ENCODE measurements at places on chromosomes 12 and 14.

- no peak for DNase-seq
Measured at GRCh38 chr12:49932533-49933130, 17.9 kb upstream of the AQP2 start.

DNA sequence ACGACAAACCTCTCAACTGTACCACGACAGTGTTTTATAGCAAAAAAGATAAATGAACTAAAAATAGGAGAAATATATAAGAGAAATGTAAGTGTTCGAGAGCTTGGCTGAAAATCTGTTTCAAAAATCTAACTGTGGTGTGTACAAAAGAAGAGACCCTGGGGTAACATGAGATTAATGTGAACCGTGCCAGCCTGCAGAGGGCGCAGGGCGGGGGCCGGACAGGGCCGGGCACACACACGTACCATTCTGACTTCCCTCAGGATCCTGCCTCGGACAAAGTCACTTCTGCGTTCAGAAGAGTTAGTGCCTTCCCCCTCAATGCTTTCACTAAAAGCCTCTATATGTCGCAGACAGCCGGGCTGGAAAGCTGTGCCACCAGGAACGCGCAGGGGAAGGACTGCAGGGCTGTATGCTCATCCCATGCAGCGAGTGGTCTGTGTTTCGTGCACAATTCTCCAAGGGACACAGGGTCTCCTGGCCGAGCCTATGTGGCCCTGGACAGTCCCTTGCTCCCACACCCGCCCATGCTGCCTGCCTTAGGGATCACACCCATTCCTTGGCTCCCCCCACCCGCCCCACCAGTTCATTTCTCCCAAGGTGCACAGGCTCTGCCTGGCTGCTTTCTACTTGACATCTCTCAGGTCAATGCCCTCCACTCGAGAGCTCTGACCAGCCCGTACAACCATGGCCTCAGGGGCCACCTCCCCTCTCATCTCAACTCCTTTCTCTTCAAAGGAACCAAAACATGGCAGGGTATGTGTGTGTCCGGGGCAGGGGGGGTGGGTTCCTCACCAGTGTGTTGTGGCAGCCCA lies 8.5 kb downstream of the CDCA4 start:
- no peak for DNase-seq

- DNase-seq = no peak
Measured at GRCh38 chr14:95544588-95544987, 9.7 kb downstream of the GLRX5 start.

GRCh38 chr12:115973066-115973465 lies 304.4 kb downstream of the MED13L start:
- no peak for DNase-seq

DNA sequence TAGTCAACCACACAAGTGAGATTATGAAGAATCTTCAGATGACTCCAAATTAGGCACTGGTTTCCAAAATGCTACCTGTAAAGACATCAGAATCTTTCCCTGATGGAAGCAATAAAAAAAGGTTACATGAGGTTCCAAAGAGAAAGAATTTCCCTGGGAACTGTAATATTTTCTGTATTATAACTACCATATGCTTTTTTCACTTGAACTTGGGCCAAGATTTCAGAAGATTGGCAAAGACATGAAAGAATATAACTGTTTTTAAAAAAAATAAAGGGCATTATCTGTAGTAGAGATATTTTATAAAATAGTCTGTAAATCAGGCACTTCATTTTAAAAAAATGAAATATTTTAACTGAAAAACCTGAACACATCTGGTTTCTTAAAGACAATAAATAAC lies 12.9 kb downstream of the HECTD1 start:
- DNase-seq = no peak

- DNase-seq = no peak
Measured at GRCh38 chr12:6198985-6199530, 1.1 kb upstream of the CD9 start.

GRCh38 chr12:3305904-3306619 lies 184.9 kb upstream of the PRMT8 start:
- DNase-seq = no peak

DNA sequence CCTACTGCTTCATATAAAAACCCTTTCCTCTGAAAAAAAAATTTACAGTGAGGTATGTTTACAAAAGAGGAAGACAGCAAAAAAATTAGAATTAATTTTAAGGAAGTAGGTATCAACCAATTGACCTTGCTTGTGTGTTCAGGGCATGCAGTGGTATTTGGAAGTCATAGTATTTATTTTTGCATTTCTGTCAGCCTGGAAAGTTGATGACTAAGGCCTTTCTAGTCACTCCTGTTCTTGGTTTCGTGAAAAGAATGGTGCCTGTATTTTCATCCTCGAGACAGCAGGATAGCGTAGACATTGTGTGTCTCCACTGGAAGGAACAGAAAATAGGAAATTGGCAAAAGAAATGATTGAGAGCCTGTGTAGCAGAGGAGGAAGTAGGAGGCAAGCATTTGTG lies 24.5 kb downstream of the SLC16A7 start:
- no peak for DNase-seq

- DNase-seq = no peak
Measured at GRCh38 chr12:117662620-117663395, 301.4 kb upstream of the NOS1 start.

GRCh38 chr12:91327131-91327530 lies 144.5 kb upstream of the DCN start:
- DNase-seq = no peak

GRCh38 chr12:52523824-52524223 lies 3.6 kb upstream of the KRT5 start:
- no peak for DNase-seq

DNA sequence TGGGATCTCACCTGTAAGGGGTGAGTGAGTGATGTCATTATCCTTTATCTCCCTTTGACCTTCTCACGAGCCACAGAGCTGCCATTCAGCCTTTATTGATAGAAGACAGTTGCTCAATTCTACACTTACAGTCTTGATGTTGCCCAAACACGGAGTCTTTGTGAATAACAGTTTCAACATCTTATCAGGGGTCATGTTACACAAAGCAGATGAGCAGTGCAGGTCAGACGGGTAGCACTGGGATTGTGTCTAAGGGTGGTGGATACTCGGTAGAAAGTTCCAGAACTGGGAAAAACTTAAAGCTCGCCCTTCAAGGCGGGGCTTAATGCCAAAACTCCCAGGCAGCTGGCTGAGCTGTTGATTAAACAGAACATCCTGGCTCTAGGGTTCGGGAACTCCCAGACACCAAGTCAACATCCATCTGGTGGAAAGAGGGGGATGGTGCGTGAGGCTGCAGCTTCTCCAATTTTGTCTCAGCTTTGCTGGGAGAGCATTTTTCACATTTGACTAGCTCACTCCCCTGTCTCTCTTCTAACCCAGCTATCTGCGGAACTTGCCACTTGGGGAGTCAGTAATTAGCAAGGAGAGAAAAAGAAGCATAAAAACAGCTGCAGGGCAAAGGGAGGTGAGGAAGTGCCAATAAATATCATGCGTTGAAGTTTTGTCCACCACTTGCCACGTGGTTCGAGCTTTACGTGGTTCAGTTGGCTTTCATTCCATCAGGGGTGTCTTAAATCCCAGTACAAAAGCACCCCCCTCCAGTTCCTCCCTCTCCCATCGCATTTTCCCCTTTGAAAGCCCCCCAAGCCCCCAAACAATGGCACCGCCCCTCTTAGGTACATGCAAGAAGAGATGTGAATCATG lies 31.0 kb downstream of the FOXN4 start:
- no peak for DNase-seq

DNA sequence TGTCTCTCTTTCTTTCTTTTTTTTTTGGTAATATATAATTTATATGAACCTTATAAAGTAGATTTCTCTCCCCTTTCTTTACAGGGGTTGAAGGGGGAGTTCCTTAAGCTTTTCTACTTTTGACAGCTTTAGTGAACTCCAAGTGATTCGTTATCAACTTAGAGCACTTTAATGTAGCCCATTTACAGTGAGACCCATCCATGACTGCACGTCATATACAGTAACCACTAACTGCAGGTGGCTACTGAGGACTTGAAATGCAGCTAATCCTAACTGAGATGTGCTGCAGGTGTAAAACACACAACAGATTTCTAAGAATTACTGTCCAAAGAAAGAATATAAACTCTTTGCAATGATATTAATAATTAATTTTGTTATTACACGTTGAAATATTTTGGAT lies 582 bp downstream of the LRRIQ1 start:
- no peak for DNase-seq

DNA sequence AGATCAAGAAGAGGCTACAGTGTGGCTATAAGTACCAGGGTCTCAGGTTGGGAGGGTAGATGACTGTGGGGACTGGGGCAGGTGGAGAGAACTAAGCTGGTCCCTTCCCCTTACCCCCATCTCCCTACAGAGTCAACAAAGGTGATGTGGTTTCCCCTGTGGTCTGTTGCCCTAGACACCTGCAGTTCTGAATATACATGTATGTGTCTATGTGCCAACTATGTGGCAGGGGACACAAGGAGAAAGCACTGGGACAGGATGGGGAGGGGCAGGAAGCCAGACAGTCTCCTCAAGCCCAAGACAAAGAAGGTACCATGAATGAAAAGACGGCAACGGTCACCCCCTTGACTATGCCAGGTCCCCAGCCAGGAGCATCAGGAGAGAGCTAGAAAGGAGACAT lies 4.5 kb upstream of the HDAC7 start:
- DNase-seq = peak; percentile 99

DNA sequence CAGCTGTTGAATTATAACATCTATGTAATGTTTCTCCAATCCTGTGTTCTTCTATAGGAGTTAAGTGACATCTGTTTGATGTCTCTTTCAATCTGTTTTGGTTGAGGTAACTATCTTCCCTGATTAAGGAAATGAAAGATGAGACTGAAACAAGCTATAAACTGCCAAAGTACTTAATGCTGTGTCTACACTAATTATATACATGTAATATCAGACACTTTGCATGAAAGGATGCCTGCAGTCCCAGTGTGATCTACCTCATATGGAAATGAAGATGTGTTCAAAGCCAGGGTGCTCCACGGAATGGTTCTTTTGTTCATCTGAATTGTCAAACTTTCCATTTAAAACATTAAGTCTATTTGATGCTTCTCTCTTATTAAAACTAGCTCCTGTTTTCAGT lies 958.3 kb downstream of the GALC start:
- no peak for DNase-seq

DNA sequence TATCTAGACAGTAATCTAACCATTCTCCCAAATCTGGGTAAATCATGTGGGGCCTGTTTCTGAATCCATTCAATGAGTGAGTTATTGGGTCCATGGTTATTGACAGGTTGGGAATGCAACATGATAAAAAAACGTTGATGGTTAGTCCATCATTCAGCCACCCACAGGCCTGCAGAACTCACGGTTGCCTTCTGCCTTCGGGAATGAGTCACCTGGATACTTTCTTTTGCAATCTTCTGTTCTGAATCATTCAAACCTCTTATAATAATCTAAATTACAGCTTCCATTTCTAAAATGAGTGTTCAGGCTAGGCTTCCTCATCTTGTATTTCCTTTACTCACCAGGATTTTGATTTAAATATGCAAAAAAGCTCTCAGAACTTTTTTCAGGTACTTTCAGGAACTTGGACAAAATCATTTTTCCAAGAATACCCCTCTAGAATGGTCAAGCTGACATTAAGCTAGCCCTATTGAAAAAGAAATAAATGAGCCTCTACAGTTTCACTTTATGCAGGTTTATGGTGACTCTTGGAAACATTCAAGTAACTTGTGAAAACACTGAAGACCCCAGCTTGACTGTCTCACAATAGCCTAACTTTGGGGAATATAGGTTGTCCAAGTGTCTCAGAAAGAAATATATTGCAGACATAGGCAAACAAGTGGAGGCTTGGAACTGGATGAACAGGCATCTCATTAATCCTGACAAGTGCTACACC lies 94.4 kb downstream of the KCNK10 start:
- no peak for DNase-seq

GRCh38 chr12:62613081-62613480 lies 146.5 kb downstream of the MON2 start:
- no peak for DNase-seq

- no peak for DNase-seq
Measured at GRCh38 chr14:71078500-71078899, 171.2 kb downstream of the PCNX1 start.

DNA sequence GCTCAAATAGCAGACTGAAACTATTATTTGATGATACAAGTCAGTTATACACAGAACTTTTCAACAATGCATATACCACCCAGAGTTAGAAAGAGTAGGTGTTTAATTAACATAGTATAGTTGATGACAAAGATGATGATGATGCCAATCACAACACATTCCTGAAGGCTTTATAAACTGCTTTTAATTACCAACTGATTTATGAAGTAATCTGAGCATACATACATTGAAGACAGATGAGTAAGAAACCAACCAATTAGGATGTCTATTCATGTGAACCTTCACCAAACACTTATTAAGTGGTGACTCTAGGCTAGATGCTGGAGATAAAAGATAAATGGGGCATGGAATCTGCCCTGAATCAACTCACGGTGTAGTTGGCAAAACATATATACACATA lies 600.9 kb upstream of the FLRT2 start:
- DNase-seq = no peak

DNA sequence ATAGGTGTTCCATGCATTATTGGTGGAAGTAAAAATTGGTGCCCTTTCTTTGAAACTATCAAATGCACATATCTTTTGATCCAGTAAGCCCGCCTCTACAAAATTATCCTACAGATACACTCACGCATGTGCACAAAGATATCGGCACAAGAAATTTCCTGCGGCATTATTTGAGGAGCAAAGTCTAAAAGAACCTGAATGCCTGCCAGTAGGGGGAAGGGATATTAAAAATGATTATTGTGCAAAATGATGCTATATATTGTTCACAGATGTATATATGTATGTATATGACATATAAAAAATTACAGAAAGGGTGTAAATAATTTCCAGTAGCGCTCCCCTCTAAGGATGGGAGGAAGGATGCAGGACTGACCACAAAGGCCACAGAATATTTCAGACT lies 24.7 kb upstream of the ADIPOR2 start:
- no peak for DNase-seq

GRCh38 chr14:68962681-68963080 lies 16.4 kb downstream of the ACTN1 start:
- DNase-seq = no peak

DNA sequence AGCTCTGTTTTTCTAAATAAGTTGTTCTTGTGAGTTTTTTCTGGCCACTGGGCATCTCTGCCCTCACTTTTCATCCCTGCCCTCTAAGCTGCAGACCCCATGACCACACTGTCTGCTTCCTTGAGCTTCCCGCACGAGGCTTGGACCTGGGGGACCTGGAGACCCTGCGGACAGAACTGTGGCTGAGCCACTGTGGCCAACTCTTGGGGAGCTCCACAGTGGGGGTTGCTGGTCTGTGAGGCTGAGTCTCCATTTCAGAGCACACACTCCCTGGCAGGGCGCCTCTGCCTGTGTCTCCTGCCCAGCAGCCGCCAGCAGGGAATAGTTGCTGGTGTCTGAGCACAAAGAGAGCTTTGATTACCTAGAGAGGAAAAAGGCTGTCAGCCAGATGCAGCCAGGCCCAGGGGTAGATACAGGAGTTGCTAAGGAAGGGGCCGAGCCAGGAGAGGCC lies 13.1 kb upstream of the RIN3 start:
- DNase-seq = no peak

- DNase-seq = no peak
Measured at GRCh38 chr14:68633131-68633991, 159.5 kb downstream of the ZFP36L1 start.

- no peak for DNase-seq
Measured at GRCh38 chr14:79044894-79045624, 874.9 kb downstream of the NRXN3 start.

GRCh38 chr12:108633534-108634248 lies at the start of gene SELPLG:
SELPLG (minus strand) TSS chr12:108633894; CDS start chr12:108624307, 9,587 bp downstream.
- DNase-seq = peak; percentile 89

Data from Jurkat, Clone E6-1 (cell line).